Psoas muscle (tissue), 8 donors: ENCODE measurements at places on chromosomes 1 and 21. TPM values are rescaled to one million over a fixed set of nuclear protein-coding genes. Genes with fewer than 3 reads are reported as not detected.

DNA sequence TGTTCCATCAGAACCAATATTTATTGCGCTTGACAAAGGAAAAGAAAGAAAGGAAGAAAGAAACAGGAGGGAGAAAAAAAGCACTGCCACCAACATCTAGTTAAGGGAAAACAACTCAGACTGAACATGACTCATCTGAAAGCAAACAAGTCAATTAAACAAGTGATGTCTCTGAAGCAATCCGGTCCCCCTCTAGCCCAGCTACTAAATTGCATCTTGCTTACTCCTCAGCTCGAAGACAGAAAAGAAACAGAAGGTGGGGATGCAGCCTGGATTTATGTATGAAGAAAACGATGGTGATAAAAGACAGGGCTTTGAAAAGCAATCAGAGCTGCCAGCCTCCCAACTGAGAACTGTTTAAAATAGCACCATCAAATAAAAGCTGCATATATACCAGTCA is 188.2 kb downstream of the OMA1 start:
- DNase-seq, result no peak

DNA sequence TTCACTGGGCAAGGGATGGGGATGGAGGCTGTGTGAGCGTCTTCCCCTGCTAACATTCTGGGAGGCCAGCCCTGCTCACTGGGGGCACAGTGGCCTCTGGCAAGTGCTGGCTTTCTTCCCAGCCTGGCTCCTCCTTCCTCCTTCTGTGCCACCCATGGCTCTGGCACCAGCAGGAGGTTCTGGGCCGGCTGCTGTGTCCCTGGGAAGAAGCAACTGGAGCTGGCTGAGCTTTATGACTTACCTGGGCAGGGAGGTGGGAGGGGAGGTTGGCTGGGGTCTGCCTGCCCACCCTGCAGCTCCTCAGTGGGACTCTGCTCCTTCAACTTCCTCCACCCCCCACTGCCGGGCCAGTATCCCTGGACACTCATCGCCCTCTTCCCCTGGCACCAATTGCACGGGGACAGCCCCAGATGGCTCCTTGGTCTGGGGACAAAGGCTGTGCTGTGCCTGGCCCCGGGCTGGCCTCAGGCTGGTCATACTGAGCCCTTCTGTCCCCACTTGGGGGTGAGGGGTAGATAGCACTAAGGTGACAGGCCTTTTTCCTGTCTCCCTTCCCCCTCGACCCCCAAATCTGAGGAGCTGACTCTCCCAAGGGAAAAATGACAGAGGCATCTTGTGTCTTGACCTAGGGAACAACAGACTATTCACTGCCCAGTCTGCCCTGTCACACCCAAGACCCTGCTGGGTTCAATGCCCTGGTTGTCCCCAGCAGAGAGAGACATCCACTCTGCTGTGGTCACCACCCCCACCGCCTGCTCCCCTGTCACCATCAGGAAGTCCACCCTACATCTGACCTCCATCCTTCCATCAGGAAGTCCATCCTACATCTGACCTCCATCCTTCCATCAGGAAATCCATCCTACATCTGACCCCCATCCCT is 14.4 kb downstream of the CDK18 start:
- no peak for DNase-seq

Gene CAP1
- 71.0 TPM for total RNA-seq

DNA sequence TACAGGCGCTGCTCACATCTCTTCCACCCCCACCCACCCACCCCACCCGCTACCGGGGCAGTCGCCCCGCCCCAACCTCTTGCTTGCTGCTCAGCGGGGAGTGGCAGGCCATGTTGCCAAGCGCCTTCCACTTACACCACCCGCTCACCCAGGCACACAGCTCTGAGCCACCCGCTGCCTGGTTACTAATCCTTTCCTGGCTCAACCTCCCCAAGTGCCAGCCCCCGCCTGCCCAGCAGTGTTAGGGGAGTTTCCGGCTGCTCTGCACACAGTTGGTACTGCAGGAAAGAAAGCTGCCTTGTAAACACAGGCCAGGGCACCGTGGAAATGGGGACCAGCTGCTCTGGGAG is 56.2 kb downstream of the LACTBL1 start:
- DNase-seq, result no peak

Gene KRTAP19-5
- not detected for total RNA-seq

Gene SAMD13
- 0.65 TPM for total RNA-seq

Gene KLHDC8A
- not detected for total RNA-seq

DNA sequence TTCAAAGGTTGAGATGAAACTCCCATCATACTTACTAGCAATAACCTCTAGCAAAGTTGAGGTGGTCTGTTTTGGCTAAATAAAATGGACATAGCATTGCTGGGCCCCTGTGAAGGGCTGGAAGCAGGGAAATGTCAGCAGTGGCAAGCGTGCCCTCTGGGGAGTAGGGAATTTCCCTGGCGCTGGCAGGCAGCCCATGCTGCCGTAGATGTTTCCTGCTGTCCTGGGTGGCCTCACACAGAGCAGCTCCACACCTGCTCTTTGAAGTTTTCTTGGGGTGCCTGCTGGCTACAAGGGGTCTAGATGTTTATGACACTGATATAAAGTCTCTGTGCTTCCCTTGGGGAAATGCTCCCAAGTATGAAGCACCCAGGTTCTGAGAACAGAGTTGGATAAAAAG is 30.2 kb downstream of the ADARB1 start:
- no peak for DNase-seq

DNA sequence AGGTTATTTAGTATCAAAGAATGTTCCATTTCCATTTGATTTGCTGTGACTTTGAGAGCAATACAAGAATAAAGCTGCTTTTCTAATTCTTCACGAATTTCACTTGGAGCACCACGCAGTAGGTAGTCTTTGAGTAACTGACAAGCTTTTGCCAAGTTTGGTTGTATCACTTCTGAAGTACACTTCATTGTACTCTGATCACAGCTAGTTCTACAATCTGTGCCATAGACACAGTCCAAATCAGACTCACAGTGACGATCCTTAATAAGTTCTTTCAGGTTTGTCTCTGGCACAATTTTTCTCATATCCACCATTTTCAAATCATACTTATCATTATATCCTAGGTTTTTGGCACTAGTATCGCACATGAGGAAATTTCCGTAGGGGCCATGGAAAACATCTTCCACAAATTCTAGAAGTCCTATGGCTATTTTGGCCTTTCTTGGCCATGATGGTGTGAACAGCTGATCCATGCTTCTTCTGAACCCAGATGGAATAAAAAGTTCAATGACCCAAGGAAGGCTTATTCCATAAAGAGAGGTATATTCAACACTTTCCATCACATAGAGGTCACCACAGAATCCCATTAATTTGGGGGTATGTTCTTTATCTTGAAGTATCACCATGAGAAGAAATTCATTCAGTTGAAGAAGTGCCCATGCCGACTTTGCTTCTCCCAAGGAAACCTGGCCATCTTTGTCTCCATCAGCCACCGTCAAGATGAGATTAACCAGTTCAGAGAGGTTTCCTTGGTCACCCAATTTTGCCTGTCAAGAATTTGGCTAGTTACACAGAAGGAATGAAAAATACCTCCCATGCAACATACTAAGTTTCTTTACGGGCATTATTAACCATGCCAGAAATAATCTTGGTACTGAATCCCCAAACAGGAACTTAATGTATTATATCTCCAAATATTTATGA is 11.9 kb downstream of the RPL5 start:
- no peak for DNase-seq

DNA sequence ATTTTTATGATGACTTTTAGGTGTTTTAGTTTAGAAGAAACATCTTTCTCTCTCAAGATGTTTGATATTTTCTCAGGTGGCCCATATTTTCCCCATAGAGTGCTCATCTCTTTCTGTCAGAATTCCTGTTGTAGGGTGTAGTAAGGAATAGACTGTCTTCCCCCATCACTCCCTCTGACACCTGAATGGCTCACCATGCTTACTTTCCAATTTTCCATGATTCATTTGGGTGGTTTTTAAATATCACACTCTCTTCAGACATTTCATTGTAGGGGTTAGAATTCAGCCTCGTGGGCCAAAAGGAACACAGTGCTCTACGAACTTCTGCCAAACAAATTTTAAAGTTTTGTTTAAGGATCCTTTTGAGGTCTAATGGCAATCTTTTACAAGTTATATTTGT is 24.0 kb downstream of the GIPC2 start:
- no peak for DNase-seq

DNA sequence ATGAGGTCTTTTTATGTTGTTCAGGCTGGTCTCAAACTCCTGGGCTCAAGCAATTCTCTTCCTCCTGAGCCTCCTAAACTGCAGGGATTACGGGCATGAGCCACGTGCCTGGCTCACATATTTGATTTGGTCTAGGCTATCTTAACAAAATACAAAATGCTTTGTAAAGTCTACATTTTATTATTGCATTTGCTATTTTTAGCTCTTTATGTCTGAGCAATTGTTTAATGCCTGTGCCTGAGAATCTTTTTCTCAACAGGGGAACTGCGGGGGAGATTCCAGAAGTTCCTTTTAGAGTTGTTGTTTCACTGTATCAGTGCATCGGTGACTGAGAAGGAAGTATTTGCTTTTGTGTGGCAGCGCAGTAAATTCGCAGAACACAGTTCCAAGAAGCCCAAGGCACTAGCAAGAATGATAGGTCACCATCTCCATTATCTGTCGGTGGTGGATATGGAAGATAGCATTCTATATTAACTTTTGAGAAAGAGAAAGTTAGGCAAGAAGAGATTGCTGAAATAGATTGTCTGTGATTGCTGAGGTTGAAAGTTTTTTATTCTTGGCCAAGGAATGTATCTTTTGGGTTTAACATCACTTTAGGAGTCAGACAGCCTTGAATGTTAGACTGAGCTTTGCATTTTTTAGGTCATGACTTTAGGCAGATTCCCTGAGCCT is 167.3 kb downstream of the PDE4B start:
- no peak for DNase-seq

Gene CD1E
- total RNA-seq, result not detected

- DNase-seq, result no peak
Measured at GRCh38 chr1:6460301-6461050, 5.5 kb downstream of the TNFRSF25 start.

GRCh38 chr1:31570228-31570627 is 6.1 kb upstream of the TINAGL1 start:
- no peak for DNase-seq

DNA sequence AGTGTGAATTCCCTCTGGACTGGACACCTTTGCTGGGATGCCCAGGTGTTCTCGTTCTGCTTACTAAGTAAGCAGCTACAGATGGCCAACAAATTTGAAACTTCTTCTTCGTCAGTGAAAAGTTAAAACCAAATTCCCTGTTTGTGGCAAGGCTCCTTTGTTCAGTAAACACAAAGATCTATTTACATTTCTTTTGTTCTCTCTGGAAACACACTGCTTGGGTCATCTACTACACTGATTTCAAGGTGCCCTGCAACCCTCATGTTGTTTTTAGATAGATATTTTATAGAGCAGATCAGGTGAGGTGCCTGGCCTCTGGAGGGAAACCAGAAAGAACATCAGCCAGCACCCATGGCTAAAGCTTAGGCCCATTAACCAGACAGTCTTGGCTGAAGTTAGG is 157.2 kb upstream of the UBE2U start:
- DNase-seq, result no peak

DNA sequence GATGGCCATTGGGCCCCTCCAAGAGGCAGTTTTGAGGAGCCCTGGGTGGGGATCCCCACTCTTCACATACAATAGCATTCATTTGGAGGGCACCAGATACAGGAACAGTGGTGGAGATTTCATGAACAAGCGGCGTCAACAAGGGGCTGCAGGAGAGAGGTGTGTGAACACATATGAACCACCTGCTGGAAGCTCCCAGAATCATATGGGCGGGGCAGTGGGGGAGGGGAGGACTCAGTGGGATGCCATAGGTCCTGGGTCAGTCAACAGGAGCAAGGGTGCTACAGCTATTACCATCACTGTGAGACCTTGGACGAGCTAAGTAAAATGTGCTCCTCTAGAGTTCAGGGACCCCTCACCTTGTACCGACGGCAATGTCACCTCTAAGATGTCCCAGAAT is 100.4 kb upstream of the IRF2BP2 start:
- no peak for DNase-seq

GRCh38 chr1:91283421-91283726 is 121.3 kb downstream of the HFM1 start:
- no peak for DNase-seq

DNA sequence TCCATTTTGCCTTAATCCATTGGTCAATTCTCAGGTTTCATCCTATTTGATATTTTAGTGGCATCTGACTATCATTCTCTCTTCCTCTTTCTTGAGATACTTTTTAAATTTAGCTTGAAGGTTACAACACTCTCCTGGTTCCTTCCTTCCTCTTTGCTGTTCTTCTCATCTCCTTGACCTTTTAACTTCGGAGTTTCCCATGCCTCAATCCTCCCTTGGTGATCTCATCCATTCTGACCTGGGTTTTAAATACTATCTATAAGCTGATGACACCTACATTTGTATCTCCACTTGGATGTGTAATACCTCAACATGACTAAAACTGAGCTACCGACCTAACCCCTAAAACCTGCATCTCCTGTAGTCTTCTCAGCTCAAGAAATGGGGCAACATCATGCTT is 4.8 kb upstream of the ZNF687 start:
- no peak for DNase-seq

DNA sequence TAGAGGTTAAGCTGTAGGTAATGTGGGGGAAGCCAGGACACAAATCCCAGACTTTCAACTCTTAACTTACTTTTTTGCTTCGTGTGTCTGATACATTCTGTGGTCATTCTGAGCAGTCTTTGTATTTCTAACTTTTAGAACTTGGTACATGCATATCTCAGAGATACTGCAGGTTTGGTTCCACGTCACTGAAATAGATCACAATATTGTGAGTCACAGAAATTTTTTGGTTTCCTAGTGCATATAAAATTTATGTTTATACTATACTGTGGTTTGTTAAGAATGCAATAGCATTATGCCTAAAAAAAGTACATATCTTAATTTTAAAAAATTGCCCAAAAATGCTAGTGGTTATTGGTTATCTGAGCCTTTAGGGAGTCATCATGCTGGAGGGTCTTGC is 3.2 kb downstream of the URB2 start:
- DNase-seq, result no peak

GRCh38 chr1:165842671-165843129 is 15.3 kb downstream of the UCK2 start:
- no peak for DNase-seq

DNA sequence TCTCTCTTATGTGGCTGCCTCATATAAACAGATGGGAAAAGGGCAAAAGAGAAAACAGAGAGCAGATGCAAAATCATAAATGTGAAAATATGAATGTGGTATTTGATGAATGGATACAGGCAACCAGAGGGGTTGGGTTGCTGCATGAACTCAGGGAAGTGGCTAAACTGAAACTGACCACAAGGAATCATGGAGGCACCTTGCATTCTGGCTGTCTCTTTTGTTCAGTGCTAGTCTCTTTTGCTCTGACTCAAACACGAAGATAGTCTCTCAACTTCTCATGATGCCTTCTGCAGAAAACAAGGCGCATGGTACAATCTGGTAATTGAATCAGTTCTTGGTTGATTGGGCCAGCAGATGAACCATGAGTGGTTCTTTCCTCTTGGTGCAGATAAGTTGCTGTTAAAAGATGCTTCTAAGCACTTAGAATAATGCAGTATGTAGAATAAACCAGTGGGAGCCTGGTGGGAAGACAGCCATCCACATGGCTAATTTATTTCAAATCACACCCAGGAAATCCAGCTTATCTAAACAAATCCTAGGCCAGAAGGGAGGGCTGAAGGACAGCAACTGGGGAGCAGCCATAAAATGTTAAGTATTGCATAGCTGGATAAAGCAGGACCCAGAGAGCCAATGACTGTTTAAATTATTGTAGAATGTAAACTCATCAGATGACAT is 64.2 kb downstream of the HLX start:
- no peak for DNase-seq
